DMS53 (cell line): ENCODE measurements at places on chromosomes 2 and 18.
A peak's percentile ranks its signal among the peaks of the same experiment; 100 is the strongest.

DNA sequence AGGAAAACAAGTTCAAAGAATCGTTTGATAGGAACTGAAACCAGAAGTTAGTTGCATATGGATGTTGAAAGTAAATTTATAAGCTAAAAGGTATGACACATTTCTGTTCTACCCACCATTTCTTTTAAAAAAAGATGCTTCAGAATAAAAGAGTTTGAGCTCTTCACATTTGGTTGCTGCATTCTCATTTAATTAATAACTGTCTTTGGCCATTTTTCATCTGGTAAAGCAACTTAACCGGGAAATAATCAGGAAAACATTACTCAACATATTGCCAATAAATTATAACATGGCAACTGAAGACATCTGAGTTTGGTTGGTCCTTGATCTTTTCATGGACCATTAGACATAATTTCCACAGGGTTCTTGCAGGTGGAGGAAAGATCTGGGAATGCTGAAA is 180.2 kb upstream of the TWIST2 start:
- no peak for DNase-seq

GRCh38 chr2:37570773-37571586 is 100.5 kb downstream of the CDC42EP3 start:
- DNase-seq, result no peak

DNA sequence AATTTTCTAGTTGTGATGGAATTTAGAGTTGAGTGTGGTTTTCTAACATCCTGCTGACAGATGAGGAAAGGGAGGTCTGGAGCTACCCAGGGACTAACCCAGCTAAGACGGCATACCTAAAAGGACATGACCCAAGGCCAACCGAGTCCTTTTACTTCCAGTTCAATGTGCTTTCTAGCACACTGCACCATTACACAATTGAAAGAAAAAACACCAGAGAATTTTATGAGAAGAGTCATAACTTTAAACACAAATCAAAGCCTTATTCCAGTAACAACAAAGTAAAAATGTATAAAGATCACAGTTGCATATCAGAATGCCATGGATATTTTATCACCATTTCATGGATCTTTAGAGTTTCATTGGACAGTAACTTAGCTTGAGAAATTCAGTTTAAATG is 480.3 kb downstream of the MEIS1 start:
- DNase-seq, result no peak

DNA sequence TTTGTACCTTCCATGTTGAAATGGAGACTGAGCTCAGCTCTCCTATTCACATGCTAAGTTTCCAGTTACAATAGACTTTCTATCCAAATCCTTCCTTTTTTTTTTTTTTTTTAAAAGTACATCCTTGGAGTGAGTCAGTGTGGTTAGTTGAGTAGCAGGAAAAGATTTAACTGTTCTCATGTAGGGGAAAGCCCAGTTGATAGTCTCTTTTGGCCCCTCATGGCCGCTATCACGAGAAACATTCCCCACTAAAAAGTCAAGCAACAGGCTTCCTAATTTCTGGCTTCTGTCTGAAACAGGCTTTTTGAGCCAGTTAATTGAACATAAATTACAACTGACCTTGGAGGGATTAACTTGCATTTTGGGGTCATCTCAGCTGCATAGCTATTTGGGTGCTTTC is 161.3 kb downstream of the MEIS1 start:
- no peak for DNase-seq

DNA sequence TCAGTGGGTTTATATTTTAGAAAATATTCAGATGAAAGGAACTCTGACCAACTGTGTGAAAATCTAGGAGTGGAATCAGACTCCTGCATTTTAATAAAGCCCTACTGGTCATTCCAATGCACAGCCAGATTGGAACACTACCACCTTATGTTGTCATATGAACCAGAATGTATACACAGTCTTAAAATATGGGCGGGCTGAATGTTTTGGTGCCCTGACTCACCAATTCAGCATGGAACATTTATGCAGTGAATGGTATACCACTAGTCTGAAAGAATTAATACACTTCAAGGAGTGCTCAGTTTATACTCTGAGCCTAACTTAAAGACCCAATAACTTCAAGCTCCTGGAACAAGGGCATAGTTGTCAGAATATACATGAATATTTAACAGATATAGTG is 280.9 kb upstream of the TCF4 start:
- DNase-seq, result no peak

DNA sequence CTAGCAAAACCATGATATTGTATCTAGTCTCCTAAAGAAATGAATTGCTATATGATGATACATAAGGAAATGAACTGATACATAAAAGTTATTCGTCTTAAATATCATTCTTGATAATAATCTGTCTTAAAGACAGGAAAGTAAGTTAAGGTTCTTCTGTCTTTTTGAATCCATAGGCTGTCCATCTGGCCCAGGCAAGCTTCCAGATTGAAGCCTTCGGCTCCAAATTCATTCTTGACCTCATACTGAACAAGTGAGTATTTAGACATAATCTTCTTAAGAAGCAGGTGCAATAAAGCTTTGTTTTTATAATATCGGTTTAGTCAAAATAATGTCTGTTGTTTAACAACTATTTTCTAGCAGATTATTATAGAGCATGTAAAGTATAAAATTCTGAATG is 37.7 kb downstream of the ADAM23 start:
- no peak for DNase-seq

DNA sequence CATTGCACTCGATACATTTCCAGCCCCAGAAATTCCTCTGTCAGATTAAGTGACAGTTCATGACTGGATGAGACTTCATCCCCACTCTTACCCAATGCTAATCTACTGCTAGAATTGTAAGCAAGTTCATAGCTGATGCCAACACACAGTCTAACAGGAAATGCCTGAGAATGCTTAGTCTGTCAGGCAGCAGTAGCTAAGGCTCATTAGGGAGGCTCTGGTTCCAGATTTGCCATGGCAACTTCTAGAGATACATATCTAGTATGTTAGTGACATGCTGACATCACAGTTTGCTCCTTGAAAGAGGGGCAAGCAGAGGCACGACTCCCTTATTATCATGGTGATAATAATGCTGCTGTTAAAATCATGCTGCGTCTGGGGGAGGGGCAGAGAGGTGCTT is 198.4 kb downstream of the RBM43 start:
- DNase-seq, result no peak

DNA sequence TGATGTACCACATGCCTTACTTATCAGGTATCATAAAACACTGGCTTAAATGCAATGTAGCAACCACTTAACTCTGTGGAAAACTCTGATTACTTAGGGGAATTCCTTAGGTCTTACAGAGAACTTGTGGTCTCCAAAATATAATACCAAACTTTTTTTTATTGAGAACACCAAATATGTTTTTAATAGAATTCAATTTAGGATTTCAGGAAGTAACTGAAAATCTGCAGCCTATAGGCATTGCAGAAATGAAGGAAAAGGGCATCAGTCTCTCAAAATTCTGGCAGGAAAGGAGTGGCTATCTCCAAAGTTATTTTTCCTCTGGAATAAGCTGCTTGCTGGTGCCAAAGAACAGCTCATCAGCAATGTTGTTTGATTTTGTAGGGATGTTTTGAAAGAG is 105.3 kb upstream of the UGP2 start:
- DNase-seq, result no peak

DNA sequence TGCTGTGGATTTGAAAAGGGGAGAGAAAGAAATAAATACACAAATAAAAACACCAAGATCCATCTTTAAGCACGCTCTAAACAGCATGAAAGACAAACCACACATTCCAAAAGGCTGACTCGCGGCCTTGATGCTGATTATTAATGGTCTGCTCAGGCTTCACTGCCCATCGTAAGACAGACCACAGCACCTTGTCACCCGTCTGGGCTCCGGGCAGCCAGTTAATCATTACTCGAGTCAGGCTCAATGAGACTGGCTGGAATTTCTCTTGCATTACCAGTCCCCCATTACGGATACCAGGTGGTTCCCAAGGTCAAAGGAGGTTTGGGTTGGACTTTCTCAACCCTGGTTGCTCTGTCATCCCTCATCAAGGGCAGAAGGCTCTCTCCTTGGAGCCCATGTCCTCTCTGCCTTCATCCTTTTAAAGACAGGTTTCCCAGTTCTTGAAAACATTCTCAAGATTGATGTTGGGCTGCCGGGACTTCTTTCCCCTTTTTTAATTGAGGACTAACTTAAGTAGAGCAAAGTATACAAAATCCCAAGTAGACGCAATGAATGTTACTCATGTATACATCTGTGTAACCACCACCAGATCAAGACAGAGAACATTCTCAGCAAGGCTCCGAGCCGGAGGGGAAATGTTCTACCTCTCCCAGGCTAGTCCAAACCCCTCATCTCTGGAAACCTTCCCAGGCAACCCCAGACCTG is 8.1 kb downstream of the SMAD7 start:
- peak; percentile 92 for DNase-seq

- peak; percentile 16 for DNase-seq
These were observed 295.8 kb downstream of the SP3 start for GRCh38 chr2:173669271-173669853.

DNA sequence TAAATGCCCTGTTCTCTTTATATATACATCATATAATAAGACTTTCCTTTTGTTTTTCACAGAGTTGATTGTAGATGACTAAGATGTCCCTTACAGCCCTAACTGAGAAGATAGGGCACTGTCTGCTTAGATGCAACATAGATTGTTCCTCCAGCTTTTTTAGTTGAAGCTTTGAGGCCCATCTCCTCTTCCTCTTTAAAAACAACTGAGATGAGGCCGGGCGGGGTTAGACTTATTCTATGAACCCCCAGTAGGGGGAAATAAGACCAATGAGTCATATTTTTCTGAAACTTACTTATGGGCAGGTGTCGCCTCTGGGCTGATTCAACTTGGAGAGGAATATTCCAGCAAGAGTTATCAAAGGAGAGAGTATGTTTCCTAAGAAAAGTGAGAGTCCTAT is 84.6 kb downstream of the FBXO15 start:
- peak; percentile 75 for DNase-seq

GRCh38 chr2:210913461-210913860 is 357.1 kb downstream of the CPS1 start:
- DNase-seq, result no peak

DNA sequence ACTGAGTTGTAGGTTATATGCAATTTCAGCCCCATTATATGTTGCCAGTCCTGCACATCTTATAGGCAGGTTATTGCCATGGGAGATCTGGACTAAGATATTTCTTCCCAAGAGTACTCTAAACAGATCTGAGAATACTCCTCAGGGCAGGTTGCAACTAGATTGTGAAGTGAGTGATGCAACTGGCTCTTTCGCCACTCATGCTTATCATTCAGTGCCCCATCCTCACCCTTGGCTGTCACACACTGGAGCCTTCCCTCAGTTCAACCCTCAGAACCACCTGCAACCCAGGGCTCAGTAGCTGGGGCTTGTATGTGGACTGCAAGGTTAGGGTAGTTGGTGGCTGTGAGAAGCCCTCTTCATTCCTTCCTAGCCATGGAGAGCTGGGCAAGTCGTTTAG is 14.1 kb downstream of the MERTK start:
- DNase-seq, result peak; percentile 32

GRCh38 chr2:97745474-97746174 is 32.2 kb downstream of the ZAP70 start:
- no peak for DNase-seq

DNA sequence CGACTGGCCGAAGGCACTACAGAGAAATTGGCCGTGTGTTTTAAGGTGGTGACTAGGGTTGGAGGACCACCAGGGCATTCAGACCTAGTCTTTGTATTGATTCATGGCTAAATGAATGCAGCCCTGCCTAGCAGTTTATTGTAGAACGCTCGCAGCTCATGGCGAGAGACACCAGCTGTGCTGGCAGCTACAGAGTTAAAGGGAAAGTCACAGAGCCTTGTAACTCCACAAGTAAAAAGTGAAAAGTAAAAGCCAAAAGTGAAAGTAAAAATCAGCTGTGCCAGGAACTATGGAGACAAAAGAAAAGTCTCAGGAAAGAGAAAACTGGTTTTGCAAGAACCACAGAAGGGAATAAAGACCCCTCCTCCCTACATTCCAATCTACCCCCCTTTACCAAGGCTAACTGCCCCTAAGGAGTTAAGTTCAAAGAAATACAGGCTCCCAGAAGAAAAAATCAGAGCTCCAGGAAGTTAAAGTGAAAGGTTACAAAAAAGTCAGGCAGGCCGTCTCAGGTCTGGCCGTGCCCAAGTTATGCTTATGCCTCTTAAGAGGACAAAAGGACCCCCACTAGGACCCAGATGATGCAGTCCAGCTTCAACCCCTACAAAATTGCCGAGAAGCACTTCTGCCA is 46.4 kb upstream of the SELENOI start:
- peak; percentile 16 for DNase-seq

GRCh38 chr18:21449367-21450290 is 150.9 kb downstream of the ESCO1 start:
- DNase-seq, result no peak

GRCh38 chr2:86489542-86489941 is 48.4 kb downstream of the KDM3A start:
- DNase-seq, result no peak
